ENCODE measurements at places on chromosomes 1 and 21. TPM values are rescaled to one million over a fixed set of nuclear protein-coding genes. Genes with fewer than 3 reads are reported as not detected.

DNA sequence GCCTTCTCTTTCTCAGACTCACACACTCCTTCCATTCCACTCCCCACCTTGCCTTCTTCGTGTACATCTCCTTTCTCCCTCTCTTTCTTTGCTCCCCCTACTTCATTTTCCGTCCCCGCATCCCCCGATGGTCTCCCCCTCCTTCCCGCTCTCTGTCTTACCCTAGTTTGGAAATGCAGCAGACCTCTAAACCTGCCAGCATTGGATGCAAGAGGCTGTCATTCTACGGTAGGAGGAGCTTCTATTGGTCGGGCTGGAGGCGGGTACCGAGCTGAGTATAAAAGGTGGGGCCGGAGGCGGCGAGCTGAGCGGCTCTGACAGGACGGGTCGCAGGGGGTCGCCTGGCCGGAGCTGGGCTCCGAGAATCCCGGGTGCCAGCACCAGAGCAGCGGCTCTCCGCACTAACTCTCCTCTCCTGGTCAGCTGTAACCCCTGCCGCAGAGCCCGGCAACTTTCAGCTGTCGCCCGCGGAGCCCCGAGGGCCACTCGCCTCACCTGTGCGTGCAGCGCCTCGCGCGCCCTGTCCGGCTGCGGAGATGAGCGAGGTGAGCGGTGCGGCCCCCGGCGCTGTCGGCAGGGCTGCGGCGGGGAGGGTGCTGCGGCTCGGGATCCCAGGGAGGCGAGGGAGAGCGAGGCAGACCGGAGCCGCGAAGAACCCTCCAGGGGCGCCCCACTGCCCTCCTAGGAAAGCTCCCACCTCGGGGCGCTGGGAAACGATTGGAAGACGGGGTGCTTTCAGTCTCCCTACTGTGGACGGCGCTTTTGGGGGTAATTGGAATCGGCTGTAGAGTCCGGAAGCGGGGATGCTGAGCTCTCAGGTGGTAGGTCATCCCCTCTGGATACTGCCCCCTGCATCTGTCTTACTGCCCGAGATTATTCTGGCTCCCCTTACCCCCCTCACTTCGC lies at the start of gene PCP4L1:
TSS of gene PCP4L1 (plus strand) at position 307 of the 906 bp plus-strand sequence. CDS start at position 537, 230 bp downstream.
- peak; percentile 33 for DNase-seq

DNA sequence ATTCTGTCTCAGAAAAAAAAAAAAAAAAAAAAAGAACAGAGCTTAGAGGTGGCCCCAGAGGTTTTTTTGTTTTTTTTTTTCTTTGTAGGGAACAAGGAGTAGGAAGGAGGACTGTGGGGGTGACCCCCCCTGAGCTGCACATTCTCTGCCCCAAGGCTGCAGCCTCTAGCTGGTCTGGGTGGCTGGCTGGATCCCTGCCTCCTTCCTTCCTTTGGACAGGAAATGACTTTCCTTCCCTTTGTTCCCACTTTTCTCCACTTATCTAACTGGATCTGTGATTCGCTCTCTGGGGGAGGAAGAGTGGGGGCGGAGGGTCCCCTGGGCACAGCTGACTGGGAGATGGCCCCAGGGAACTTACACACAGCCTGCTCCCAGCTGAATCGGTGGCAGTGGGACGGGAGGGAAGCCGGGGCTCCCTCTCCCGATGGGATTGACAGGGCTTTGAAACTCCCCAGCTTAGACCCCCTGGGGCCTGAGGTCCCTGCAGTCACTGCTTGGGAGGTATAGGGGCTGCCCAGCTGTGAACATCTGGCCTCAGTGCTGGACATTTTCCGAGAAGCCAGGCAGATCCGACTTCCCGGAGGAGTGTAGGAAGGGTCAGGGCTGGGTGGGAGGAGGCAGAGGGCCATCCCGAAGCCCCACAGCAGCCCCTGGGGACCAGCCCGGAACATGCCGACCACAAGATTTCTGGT lies 2.1 kb downstream of the FBLIM1 start:
- DNase-seq = peak; percentile 74

DNA sequence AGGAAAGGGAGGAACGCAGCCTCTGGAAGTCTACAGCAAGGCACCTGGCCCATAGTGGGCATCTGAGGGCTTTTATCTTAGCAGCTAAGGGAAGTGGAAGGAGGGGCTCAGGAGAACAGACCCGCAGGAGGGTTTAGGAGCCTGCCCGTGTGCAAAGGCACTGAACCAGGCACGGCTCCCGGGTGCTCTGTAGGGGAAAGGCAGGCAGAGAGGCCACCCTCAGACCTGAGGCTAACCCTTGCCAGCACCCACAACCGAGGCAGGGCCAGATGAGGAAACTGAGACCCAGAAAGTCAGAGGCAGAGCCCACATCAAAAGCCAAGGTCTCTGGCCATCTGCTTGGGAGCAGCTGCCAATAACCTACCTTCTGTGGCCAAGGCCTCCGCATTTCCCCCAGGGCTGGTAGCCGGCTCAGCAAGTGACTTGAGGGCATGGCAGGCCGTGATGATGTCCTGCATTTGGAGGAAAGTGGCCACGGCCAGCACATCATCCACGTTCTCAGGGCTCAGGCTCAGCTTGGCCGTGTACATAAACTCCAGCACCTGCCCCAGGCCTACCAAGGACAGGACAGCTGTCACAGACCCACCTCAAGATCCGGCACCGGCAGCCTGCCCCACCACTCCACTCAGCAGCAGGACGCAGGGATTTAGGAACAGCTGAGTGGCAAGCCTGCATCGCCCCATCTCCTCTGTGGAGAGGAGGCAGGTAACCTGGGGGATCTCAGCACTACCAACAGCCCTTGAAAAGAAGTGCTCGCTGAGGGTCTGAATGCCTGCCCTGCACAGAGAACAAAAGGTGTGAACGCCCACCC lies 29.1 kb downstream of the ZBTB17 start:
- no peak for DNase-seq

DNA sequence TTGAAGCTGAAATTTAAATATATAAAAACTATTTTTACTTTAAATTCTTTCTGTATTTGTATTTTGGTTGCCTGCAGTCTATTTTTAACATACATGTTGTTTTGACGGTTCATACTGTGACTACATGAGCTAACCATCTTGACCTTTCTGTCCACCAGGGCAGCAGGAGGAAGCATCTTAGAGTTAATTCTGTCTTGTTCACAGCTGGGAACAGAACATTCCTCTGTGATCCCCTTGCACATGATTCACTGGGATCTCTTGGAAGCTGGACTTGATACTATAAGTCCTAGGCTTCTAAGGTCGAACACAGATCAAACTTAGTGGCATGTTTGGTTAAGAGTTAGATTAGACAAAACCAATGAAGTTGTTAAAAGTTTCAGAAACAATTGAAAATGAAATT lies 99.7 kb downstream of the NFIA start:
- peak; percentile 65 for DNase-seq

DNA sequence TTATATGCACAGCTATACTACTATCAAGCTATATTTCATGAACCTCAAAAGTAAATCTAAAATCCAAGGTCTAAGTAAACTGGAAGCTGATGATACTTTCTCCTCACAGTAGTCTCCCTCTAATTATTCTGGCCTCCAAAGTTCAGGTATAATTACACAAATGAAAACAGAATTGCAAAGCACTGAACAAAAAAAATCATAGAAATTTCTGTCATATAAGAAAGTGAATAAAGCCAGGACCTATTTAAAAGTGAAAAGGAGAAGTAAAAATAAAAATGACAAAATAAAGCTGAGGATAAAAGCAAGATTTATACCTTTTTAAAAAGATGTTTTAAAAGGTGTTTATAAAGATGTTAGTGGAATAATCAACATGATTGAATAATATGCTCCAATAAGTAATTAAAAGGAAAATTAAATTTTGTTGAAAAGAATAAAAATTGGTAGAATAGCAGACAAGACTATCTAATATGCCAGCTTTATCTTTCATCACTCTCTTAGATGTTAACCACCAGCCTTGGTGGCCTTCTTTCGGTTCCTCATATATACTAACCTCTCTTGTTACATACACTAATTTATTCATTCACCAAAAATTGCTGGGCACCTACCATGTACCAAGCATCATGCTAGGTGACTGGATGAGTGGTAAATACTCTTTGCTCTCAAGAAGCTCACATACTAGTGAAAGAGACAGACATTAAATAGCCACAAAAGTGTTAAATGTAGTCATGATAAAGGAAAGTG lies 25.1 kb downstream of the SHCBP1L start:
- DNase-seq = no peak

LRRC3 gene
- under 0.01 TPM for total RNA-seq

DNA sequence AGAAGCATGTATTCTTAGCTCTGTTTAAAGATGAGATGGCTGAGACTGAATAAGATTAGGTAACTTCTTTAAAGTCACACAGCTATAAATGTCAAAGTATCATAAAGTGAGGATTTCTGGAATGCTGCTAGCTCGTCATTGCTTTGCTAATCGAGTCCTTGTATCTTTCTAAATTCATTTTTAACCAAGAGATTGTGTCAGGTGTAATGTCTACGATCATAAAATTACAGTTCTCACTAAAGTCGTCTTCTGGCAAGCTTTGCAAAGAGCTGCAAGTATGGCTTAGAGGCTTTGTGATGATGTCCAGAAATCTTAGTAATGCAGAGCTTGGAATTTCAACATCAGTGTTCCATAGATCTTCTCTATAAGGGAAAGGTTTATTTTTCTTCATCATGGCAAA lies 569.8 kb downstream of the LMO4 start:
- no peak for DNase-seq

MEX3A gene
- 2.3 TPM for total RNA-seq

DNA sequence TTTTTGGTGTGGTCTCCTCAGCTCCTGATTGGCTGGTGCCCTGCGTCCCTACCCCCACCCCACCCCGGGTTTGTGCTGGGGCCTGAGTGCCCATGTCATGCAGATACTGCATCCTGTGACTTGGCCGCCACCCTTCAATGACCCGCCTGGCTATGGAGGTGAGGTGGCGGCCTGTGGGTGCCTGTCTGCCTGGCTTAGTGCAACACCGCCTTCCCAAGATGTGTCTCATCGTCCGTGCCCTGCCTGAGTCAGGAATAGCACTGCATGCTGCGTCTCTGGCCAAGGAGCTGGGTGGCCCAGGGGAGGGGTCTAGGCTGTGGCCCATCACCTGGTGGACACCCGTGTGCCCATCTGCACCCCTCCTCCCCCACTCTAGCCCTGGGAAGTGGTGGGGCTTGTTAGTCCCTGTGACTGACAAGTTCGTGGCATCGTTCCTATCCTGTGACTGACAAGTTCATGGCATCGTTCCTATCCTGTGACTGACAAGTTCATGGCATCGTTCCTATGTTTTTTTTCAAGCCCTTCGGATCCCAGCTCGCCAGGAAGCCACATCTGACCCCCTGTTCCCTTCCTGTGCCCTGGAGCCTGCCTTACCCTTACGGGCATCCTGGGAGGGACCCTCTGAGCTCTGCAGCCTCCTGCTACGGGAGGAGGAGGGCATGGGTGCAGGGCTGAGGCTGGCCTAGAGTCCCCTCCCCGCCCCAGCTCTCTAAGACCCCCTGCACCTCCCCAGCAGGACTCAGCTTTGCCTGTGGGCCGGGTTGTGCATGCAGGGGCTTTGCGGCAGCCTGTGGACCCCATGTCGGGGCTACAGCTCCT lies 7.5 kb downstream of the SLX9 start:
- no peak for DNase-seq

DNA sequence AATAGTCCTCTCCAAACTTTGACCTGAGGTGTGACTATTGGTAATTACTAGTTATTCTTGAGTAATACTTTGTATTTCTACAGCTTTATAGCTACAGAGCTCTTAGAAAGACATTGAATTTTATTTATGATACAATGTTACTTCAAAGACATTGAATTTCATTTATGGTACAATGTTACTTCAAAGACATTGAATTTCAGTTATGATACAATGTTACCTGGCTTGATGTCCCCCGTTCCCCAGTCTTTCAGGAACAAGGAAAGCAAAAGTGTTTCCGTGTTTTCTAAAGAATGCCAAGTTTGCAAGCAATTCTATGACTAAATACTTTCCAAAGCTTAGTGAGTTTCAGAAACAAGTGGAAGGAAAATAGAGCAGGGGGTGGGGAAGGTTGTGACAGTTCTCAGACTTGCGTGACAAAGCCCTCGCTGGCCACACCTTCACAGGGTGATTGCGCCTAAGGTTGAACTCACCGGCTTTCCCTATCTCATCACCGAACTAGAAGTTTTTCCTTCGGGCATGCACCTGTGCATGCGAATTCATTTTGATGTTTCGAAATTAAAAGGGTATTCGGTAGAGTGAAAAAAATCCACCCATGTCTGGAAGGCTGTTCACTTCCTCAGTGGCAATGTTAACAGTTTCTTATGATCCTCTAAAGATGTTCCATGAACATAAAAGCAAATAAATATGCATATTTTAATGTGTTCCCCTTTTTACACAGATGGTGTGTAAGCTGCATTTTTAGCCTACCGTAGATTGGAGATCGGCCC lies 909 bp upstream of the PAXBP1 start:
- peak; percentile 20 for DNase-seq

DNA sequence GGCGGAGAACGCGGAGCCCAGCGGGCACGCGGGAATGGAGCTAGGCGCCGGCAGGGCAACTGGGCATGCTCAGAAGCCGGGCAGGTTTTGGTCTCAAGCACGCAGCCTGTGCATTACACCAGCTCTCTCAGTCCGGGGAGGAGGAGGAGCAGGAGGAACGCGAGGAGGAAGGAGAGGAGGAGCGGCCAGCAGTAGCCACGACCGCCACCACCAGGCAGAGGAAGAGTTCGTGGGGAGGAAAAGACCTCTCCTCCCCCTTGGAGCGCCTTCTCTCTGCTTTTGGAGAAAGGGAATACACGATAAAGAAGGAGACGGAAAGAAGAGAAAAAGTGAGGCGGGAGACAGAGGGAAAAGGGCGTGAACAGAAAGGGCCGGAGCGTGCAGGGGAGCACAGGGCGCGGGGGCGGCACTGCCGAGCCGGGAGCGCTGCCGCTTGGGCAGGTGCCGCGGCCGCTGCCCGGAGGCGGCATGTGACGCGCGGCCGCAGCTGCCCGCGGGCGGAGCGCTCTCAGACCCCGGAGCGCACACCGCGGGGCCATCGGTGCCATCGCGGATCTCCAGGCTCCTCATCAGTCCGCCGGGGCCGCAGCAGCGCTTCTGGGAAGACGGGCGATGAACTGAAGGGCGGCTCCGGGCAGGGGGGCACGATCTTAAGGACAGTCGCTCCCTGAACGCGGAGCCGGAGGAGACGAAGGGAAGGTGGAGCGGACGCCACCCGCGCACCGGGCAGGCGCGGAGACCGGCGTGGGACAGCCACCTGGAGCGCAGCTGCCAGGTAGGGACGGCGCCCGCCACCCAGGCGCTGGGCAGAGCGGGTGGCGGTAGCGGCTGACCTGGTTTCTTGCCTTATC lies at the start of gene CHRM3:
TSS of gene CHRM3 (plus strand) at position 116 of the 851 bp plus-strand sequence. CDS start 520,884 bp downstream, outside the sequence.
- DNase-seq = no peak

DNA sequence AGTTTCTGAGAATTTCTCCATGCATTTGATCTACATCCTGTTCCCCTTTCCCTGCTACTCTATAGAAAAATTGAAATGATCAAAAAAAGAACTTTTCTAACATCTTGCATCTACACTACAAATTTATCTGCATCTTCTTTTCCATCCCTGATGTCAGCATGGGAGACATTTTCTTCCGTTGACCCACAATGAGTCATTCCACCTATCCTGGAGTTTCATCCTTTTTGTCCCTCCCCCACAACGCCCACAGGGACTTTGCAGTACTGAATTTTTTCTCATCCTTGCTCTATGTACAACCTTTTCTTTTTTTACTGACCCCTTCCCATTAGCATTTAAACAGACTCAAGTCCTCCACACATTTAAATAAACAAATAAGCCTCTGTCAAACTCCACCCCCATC lies 112.2 kb upstream of the MROH9 start:
- peak; percentile 25 for DNase-seq

BSND gene
- not detected for total RNA-seq

LAMTOR2 gene
- 50.0 TPM for total RNA-seq

PCP4L1 gene
- total RNA-seq = not detected

- peak; percentile 95 for DNase-seq
Observed at GRCh38 chr1:183989078-183989577, 48.4 kb downstream of the COLGALT2 start.

Measured in IMR-90 (cell line).